Activated naive CD8-positive, alpha-beta T cell treated with anti-CD3 and anti-CD28 coated beads, Interleukin-2, amount 50 U/mL, for 16 hours (primary cell): ENCODE measurements at places on chromosomes 4 and X.

GRCh38 chrX:39755143-39756032, 342.4 kb downstream of the BCOR start:
- DNase-seq = no peak

DNA sequence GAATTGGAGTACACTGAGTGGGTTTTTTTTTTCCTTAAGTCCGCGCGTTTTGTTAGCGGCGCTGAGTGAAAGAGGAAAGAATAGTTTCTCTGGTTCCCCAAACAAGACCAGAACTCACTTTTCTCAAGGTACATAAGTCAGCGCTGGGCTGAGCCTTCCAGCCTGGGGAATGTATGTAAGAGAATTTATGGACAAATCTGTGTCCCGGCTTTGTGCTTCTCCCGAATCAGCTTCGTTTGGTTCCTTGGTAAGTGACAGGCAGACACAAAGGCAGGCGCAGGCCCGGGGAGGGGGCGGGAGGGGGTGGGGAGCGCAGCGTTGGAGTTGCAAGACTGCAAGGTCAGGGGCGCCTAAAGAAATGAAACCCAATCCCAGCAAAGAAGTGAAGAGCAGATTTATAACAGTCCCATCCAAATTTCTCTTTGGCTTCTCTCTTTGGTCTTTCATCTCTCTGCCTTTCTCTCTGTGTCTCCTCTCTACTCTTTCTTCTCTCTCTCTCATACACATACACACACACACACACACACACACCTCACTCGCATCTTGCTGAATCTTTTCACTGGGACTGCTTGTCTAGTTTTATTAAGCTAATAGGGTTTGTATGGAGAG, 981 bp downstream of the TET2 start:
- DNase-seq = no peak

GRCh38 chrX:6962006-6962355, 185.5 kb upstream of the STS start:
- no peak for DNase-seq

GRCh38 chr4:112410364-112410763, 105.6 kb downstream of the NEUROG2 start:
- no peak for DNase-seq

GRCh38 chr4:41258783-41259182, 2.1 kb downstream of the UCHL1 start:
- no peak for DNase-seq

- DNase-seq = no peak
These were observed 97.7 kb upstream of the ACSL4 start for GRCh38 chrX:109830704-109831206.

DNA sequence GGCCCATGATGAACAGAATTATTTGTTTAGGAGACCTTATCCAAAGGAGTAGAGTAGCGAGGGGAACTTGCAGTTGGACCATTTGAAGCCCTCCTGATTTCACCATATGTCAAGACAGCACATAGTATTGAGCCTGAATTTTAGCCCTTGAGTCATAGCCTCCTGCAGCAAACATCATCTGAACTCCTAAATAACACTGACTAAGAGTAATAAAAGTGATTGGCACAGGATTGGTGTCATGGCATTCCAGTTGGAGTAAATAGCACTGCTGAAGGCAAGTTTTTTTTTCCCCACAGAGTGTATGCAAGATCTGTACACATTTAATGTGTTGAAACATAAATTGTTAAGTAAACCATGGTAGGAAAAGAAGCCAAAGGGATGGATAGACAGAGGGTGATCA, 89.0 kb downstream of the COMMD8 start:
- DNase-seq = no peak

DNA sequence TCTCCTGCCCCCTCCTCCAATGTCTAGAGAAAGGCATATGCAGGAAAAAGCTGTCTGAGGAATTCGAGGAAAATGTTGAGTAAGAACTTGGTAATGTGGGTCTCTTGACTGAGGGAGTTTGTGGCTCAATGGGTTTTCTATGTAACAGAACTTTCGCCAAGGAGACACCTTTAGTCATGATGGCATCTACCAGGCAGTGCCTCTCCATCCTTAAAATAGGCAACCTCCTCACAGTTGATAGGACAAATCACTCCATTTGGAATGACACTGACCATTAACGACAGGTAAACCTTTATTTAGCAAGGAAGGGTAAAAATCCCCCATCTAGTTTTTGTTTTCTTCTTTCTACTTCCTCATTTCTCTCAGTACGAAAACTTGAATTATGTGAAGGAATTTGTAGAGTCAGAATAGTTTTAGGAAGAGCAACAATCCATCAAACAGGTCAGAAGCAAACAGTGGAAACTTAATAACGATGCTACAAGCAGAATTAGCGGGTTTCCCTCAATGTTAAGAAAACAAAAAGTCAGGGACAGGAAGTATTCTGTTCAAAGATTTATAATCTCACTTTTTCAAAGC, 2.7 kb downstream of the GSX2 start:
- no peak for DNase-seq

- no peak for DNase-seq
These were observed 8.3 kb upstream of the CD40LG start for GRCh38 chrX:136639506-136640176.

DNA sequence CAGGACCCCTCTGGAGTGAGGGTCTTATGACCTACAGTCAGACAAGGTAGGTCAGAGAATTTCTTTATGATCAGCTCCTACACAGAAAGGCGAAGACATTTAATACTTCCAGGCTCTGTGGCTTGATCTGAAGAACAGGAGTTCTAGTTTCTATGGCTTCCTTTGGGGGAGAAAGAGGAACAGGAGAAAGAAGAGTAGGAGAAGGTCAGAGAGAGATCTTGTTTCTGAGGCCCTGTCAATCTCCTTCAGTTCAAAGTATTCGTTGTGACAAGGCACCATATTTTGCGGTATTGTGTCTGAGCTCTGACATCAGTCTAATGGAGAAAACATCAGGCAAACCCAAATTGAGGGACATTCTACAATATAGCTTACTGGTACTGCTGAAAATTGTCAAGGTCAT, 16.7 kb downstream of the TMSB4X start:
- no peak for DNase-seq

DNA sequence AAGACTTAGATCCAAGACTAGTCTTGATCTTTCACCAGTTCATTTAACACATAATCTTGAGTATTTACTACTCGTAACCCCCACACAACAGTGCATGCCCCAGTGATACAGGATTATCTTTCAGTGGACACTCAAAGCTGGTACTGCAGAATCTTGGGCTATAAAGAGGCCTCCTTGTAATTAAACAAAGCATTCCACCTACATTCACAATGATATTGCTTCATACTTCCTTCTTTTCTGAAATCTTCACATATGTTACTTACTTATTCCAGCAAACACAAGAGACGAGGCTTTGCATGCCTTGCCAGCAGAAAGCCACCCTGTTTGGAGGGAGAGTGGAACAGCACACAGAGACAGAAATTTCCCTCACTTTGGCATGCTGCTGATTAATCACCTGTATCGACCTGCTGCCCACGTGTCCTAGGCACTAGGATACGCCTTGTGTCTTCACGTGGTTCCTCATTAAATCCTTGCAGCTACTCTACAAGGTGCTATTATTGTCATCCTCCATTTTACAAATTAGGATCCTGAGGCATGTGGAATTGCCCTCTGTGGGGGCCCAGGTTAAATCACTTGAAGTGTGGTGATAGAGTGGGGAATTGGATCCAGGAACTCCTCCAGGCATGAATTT, 77.3 kb downstream of the FAM184B start:
- no peak for DNase-seq

DNA sequence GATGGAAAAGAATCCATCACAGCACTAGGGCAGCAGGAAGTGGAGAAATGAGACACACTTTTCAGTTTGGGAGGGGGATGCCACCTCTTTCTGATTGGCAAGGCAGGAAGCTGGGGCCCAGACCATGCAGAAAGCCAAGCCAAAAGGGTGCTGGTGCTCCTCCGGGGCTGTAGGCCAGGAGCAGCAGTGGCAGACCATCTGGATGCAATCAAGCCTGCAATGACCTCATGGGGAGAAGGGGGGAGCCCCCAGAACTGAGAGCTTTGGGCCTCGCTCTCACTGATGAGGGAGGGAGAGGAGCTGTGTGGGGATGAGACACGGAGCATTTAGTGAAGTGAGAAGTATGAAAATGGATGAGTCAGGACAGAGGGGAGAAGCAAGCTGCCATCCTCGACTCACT, 141.3 kb upstream of the NALF2 start:
- DNase-seq = no peak

DNA sequence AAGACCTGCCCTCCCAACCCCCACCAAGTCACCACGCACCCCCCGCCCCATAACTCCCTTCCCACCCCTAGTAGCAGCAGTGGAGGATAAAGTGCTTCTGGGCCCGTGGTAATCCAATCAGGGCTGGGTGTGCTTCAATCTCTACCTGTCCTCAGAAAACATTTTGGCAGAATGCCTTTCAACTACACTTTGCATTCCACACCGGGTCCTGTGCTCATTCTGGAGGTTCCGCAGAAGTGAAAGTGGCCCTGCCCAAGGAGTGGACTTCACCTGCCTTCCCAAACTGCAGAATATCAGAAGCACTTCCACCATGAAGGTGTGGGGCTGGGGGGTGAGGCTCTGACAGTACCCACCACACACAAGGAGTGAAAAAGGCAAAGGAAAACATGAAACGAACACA, 322.3 kb downstream of the DHX15 start:
- DNase-seq = no peak

GRCh38 chr4:149465955-149466354, 349.7 kb downstream of the IQCM start:
- DNase-seq = no peak

DNA sequence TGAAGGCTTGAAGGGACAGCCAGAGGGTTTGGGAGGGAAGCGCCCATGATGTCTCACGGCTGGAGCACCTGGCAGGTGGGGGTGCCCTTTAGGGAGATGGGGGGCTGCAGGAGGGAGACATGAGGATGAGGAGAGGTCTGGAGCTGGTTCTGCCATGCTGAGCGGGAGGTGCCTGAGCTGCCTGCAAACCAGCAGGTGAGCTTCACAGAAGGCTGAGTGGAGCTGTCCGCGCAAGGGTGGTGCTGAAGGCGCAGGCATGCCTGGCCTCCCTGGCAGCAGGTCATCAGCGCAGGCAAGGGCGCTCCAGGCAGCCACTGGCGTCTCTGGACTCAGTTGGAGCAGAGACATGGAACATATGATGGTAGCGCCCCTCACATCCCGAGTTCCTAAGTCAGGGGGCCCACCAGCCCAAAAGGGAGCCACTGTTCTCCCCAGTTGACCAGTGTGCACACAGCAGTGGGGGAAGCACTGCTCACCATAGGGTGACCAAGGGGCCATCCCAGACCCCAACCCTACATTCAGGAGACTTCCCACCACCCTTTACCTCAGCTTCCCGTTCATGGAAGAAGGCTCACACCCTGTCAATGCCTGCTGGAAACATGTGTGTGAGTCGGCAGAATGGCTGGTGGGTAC, 25.8 kb downstream of the ADRA2C start:
- no peak for DNase-seq

DNA sequence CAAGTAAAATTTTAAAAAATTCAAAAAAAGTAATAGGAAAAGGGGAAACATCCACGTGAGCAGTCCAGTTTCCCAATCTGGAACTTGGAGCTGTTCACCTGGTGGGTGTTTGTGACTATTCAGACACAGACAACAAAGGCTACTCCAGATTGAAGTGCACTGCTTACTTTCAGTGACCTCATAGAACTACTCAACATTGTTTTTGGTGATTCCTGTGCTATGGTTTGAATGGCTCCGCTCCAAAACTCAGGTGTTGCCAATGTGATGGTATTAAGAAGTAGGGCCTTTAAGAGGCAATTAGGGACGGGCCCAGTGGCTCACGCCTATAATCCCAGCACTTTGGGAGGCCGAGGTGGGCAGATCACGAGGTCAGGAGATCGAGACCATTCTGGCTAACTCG, 22.1 kb downstream of the SH3RF1 start:
- DNase-seq = no peak

- no peak for DNase-seq
These were observed 65.1 kb upstream of the CCDC160 start for GRCh38 chrX:134171661-134172587.

DNA sequence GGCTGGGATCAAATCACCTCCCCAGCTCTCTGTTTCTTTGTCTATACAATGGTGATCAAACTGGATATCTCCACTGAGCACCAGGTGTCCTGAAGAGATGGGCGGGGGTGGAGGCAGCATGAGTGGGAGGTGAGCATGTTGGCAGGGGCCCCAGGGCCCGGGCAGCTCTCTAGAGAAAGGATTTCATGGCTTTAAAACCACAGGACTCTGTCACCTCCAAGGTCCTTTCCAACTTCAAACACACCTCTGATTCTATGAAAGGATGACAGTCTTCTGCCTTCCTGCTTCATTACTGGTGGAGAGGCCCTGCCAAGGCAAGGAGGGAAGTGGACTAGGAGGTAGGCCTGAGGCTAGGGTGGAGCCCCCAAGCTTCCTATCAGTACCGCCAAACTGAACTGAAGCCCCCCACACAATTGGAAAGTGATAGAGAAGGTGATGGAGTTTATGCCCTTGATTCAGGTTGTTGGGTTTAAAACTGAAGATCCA, 38.6 kb downstream of the TRIM2 start:
- DNase-seq = no peak

DNA sequence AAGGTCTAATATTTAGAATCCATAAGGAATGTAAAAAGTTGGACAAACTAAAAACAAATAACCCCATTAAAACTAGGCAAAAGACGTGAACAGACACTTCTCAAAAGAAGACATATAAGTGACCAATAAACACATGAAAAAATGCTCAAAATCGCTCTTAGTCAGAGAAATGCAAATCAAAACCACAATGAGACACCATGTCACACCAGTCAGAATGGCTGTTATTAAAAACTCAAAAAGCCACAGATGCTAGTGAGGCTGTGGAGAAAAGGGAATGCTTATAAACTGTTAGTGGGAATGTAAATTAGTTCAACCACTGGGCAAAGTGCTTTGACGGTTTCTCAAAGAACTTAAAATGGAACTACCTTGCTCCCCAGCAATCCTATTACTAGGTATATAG, 674.3 kb upstream of the MAGEB2 start:
- no peak for DNase-seq

GRCh38 chr4:184039963-184040383, 134.9 kb downstream of the STOX2 start:
- no peak for DNase-seq

GRCh38 chr4:40199999-40200874, 3.4 kb downstream of the RHOH start:
- DNase-seq = no peak

GRCh38 chr4:64882311-64883086, 473.2 kb upstream of the TECRL start:
- DNase-seq = no peak

DNA sequence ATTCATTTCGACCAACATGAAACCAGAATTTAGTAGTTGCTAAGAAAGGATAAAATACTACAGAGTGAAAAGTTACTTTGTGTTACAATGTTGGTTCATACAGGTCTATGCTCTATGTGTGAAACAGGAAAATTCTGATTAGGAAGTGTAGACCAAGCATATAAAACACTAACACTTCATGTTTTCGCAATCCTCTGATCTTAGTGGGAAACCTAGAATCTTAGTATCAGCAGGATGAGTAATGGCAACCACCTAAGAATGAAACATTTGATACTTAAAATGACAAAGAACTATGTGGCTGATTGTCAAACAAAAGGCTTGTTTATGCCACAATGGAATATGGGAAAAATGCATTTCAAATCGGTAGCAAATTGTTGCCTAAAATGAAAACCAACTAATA, 116.1 kb downstream of the AMMECR1 start:
- no peak for DNase-seq
